ENCODE measurements at places on chromosomes 7 and 10.

DNA sequence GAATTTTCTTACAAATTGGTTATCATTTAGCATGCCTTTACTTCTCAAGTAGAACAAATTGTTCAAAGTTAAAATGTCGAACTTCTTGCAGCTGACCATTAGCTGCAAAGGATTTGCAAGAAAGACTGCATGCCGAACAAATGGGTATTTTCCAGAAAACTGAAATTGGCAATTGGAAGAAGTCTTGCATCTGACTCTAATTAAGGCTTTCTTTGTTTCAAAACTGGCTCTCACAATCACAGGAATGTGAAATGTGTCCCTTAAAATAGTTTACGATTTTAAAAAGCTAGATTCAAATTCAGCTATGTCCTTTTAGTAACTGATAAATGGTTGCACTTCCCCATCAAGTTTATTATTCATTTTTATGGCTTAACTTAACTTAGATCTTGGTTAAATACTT is 207.9 kb downstream of the ARL4A start:
- DNase-seq: no peak

DNA sequence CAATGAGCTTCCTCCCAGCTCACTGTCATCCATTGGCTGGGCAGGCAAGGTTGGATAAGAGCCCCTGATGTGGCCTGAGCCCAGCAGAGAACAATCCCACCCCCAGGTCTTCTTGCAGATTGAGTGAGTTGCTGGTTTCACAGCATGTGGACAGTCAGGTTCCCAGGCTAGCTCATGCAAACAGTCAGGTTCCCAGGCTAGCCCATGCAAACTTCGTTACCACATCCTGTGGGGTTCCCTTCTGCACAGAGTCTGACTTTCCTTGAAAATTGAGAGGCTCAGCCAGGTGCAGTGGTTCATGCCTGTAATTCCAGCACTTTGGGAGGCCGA is 67.1 kb downstream of the TMEM130 start:
- no peak for DNase-seq

DNA sequence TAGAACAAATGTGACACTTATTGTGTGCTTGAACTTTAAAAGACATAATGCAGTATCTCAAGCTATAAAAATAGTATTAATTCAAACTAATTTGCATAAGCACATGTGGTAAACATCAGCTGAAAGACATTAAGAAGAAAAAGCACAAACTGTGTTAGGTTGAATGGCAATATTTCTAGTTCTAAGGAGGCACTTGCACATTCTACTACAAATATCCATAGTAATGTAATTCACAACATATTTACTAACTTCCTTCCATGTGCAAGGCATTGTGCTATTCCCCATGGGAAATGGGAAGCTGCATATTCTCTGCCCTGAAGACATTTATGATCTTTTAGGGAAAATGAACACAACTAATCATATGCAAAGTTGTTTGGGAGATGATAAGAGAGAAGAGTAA is 80.2 kb upstream of the SLC13A1 start:
- no peak for DNase-seq

DNA sequence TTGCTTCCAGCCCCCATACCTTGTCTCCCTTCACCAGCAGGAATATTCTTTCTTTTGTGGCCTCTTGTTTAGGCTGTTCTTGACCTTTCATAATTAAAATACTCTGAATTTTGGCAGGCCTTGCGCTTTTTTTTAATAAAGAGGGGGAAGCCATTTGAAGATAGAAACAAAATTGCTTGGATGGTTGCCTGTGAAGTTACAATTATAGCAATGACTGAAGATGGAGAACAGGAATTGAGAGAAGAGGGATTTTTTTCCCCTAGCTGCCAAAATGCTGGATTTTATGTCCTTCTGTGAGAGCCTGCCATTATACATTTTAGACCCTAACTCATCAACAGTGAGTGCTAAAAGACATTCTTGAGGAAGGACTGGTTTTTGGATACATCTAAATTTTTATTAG is 24.8 kb downstream of the FGFBP3 start:
- DNase-seq: no peak

Data from inflammatory macrophage treated with lipopolysaccharide for 4 hours (primary cell).